ENCODE measurements at places on chromosomes 6 and 20. TPM values are rescaled to one million over a fixed set of nuclear protein-coding genes. Genes with fewer than 3 reads are reported as not detected.

Gene DYNLRB1
- 346 TPM for total RNA-seq

Gene TUBB2B
- total RNA-seq, result 26.7 TPM

Gene ANGPT4
- not detected for total RNA-seq

Gene ULBP1
- total RNA-seq, result 0.20 TPM

Gene LEMD2
- 34.1 TPM for total RNA-seq

Gene DTNBP1
- 5.5 TPM for total RNA-seq

GRCh38 chr20:58514321-58515232 lies 622 bp downstream of the APCDD1L start:
- DNase-seq, result peak; percentile 69

GRCh38 chr20:57742507-57743181 lies 32.8 kb upstream of the PMEPA1 start:
- DNase-seq, result no peak

GRCh38 chr6:73980096-73980495 lies 284.1 kb downstream of the CD109 start:
- DNase-seq, result no peak

DNA sequence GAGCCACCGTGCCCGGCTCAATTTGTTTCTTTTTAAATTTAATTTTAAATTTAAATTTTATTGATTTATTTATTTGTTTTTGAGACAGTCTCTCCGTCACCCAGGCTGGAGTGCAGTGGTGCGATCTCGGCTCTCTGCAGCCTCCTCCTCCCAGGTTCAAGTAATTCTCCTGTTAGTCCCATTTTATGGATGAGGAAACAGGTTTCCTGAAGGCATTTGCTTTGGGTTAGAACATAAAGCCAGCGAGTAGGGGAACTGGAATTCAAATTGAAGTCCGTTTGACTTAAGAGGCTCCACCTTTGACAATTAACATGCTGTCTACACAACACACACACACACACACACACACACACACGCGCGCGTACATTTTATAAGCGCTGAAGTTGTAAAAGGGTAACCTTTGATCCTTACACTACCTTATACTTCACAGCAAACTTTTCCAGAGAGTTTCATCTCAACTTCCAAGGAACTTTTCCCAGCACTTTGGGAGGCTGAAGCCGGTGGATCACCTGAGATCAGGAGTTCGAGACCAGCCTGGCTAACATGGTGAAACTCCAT lies 232.0 kb downstream of the BCAS1 start:
- no peak for DNase-seq

- DNase-seq, result no peak
Observed at GRCh38 chr20:42714298-42715141, 475.2 kb downstream of the PTPRT start.

- DNase-seq, result peak; percentile 8
Observed at GRCh38 chr20:44990425-44990824, 24.1 kb downstream of the STK4 start.

DNA sequence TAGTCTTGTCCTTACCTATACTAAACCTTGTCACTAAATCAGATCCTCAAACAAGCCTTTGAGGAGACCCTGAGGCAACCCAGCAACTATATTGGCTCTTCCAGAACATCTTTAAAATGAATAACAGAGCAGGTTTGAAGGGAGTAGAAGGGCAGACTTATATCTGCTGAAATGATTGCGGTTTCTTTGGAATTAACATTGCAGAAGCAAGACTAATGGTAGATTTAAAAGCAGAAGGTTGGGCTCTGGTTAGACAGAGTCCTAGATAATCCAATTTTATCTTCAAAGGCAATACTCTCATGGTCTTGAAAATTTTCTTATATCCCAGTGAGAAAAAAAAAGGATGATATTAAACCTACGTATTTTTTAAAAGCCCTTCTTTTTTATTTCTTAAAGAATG lies 19.1 kb downstream of the FHL5 start:
- no peak for DNase-seq

GRCh38 chr6:111673937-111674336 lies 68.3 kb upstream of the TRAF3IP2 start:
- DNase-seq, result no peak

- no peak for DNase-seq
Observed at GRCh38 chr20:34022839-34023234, 29.1 kb downstream of the RALY start.

DNA sequence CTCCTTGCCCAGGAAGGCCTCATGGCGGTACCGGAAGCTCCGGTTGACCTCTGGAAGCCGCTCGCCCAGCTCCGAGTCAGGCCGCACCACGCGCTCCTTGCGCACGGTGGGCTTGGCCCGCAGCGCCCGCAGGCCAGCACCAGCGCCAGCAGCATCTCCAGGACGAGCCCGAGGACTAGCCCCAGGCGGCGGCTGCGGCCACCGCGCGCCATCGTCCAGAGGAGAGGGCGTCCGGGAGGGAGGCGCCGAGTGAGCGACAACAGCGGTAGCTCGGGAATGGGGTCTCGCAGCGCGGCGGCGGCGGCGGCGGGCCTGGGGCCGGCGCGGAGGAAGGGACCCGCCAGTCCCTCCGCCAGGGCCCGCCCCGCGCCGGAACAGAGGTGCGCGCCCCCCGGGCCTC lies 27.6 kb upstream of the CGA start:
- no peak for DNase-seq

- DNase-seq, result no peak
Observed at GRCh38 chr6:87501809-87502572, 29.2 kb downstream of the SLC35A1 start.

GRCh38 chr20:37519508-37520418 lies 1.3 kb upstream of the NNAT start:
- DNase-seq, result no peak

- no peak for DNase-seq
Observed at GRCh38 chr6:344816-345340, 46.7 kb upstream of the IRF4 start.

- DNase-seq, result peak; percentile 72
Observed at GRCh38 chr20:51700809-51701285, 67.3 kb downstream of the ATP9A start.

DNA sequence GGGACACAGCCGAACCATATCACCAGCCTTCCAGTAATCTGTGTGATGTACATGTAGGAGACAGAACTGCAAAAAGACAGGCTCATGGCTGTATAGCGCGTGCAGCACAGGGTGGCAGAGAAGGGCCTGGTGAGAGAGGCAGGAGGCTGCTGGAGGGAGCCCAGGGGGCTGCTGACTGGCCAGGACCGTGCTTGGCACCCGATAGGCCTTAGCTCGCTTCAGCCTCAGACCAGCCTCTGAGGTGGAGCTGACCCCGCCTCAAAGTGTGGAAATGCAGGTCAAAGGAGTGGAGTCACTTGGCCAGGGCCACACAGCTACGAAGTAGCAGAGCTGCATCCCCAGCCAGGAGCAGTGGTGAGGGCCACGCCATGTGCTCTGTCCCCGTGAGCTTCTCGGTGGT lies 707.6 kb downstream of the QKI start:
- DNase-seq, result no peak

Measured in RPMI7951 (cell line).